ENCODE measurements at places on chromosomes 3 and 15.
A peak's percentile ranks its signal among the peaks of the same experiment; 100 is the strongest.

- DNase-seq: no peak
- H3K27ac ChIP-seq: no peak overlapping the region
- no peaks in the 10 kb centered on the region for H3K27me3 ChIP-seq
- no peaks in the 10 kb centered on the region for H3K36me3 ChIP-seq
Observed at GRCh38 chr3:40615110-40615915, 90.6 kb downstream of the ZNF621 start.

GRCh38 chr3:114879059-114880031 is 267.7 kb downstream of the ZBTB20 start:
- no peaks in the 10 kb centered on the region for H3K27me3 ChIP-seq
- no peak overlapping the region for H3K4me3 ChIP-seq
- H3K27ac ChIP-seq: peak overlapping the region; percentile 72
- no peaks in the 10 kb centered on the region for H3K36me3 ChIP-seq
- DNase-seq: no peak
- H3K4me1 ChIP-seq: peaks cover 15% of the 10 kb centered on the region

- no peaks in the 10 kb centered on the region for H3K4me1 ChIP-seq
- H3K36me3 ChIP-seq: no peaks in the 10 kb centered on the region
- H3K4me3 ChIP-seq: no peak overlapping the region
- H3K27me3 ChIP-seq: no peaks in the 10 kb centered on the region
- no peak for DNase-seq
Observed at GRCh38 chr3:8621872-8622271, 22.7 kb downstream of the SSUH2 start.

GRCh38 chr3:78260388-78260787 is 1220.5 kb downstream of the ROBO2 start:
- no peak for DNase-seq
- no peak overlapping the region for H3K4me3 ChIP-seq
- no peaks in the 10 kb centered on the region for H3K4me1 ChIP-seq
- no peaks in the 10 kb centered on the region for H3K27me3 ChIP-seq
- H3K27ac ChIP-seq: no peak overlapping the region

GRCh38 chr3:108041253-108041652 is 49.6 kb downstream of the CD47 start:
- H3K4me1 ChIP-seq: no peaks in the 10 kb centered on the region
- no peaks in the 10 kb centered on the region for H3K36me3 ChIP-seq
- no peak overlapping the region for H3K27ac ChIP-seq
- H3K27me3 ChIP-seq: no peaks in the 10 kb centered on the region

DNA sequence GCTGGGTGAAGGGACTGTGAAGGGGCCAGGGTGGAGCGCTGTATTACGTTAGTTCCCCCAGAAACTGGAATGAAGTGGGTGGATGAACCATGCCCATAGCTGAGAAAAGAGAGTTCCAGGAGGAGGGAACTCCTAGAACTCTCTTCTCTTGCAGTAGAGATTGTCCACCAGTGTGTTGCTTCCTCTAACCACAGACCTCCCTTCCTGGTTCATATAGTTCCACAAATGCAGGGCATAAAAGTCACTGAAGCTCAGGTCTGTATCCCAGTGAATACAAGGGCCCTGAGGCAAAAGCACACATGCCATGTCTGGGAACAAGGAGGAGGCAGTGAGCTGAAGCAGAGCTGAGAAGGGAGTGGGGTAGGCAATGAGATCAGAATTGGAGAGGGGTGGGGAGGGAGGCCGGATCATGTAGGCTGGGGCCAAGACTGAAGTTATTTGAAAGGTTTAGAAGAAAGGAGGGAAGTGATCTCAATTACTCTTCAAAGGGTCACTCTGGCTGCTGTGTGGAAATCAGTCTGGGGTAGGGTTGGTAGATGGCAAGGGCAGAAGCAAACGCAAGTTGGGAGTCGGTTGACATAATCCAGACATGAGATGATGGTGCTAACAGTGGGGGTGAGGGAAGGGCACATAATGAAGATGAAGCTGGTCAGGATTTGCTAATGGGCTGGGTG is 6.5 kb downstream of the A4GNT start:
- H3K4me3 ChIP-seq: no peak overlapping the region
- DNase-seq: no peak
- no peaks in the 10 kb centered on the region for H3K4me1 ChIP-seq
- H3K27ac ChIP-seq: peak overlapping the region; percentile 29

DNA sequence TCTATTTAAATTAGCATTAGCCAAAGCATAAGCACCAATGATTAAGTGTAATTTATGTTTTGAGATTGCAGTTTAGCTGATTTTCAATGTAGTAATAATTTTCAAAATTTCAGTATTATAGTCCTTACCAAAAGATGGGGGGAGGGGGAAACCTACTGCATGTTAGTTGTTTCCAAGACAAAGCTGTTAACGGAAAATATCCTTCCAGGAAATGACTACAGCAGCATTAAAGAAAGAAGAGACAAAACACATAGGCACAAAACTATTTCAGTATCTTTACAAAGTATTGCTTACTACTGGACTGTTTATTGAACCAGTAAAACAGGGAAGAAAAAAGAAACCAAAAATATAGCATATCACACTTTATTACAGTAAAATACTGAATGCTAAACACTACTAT is 10.5 kb downstream of the BNIP2 start:
- peaks cover 8% of the 10 kb centered on the region for H3K36me3 ChIP-seq
- H3K27ac ChIP-seq: no peak overlapping the region

- no peak for DNase-seq
- no peaks in the 10 kb centered on the region for H3K27me3 ChIP-seq
- H3K4me1 ChIP-seq: no peaks in the 10 kb centered on the region
- no peak overlapping the region for H3K27ac ChIP-seq
- no peak overlapping the region for H3K4me3 ChIP-seq
Observed at GRCh38 chr3:134892326-134892725, 97.3 kb downstream of the EPHB1 start.

DNA sequence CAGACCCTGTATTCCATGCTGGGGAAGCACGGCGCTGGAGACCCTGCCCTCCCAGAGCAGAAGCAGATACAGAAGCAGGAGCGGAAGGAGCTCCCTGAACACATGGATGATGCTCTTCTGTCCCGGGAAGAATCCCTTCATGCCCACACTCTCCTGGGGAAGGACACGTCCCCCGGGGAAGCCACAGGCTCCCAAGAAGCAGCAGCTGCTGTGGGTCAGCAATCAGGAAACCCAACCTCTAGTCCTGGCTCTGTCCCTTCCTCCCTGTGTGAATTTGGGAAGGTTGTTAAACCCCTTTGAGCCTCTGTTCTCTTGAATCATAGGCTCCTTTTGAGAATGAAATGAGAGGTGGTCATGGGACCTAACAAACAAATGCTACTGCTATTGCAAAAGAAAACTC is 176.2 kb upstream of the TPM1 start:
- H3K27me3 ChIP-seq: no peaks in the 10 kb centered on the region
- no peak for DNase-seq
- no peaks in the 10 kb centered on the region for H3K4me1 ChIP-seq
- H3K36me3 ChIP-seq: no peaks in the 10 kb centered on the region
- H3K4me3 ChIP-seq: no peak overlapping the region

GRCh38 chr3:43223670-43224364 is 62.5 kb upstream of the SNRK start:
- no peak overlapping the region for H3K4me3 ChIP-seq
- no peak overlapping the region for H3K27ac ChIP-seq
- H3K27me3 ChIP-seq: no peaks in the 10 kb centered on the region
- no peaks in the 10 kb centered on the region for H3K4me1 ChIP-seq
- DNase-seq: no peak
- H3K36me3 ChIP-seq: no peaks in the 10 kb centered on the region

DNA sequence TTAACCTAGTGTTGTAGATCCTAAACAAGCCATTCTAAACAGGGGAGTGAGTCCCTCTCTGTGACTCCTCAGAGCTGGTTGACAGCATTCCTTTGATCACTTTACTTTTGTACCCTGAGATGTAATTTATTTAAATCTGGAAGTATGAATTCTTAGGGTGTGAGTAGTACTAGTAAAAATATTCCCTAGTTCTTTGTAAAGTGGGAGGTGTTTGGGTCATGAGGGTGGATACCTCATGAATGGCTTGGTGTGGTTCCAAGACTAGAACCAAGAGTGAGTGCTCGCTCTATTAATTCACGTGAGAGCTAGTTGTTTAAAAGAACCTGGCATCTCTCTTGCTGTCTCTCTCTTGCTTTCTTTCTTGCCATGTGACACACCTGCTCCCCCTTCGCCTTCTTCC is 223.7 kb downstream of the SQOR start:
- H3K4me3 ChIP-seq: no peak overlapping the region
- no peaks in the 10 kb centered on the region for H3K27me3 ChIP-seq
- no peaks in the 10 kb centered on the region for H3K4me1 ChIP-seq
- H3K27ac ChIP-seq: no peak overlapping the region
- no peak for DNase-seq

GRCh38 chr3:124217542-124217941 is 225.6 kb upstream of the ROPN1 start:
- no peak overlapping the region for H3K4me3 ChIP-seq
- H3K27ac ChIP-seq: no peak overlapping the region
- peak; percentile 53 for DNase-seq
- no peaks in the 10 kb centered on the region for H3K4me1 ChIP-seq
- no peaks in the 10 kb centered on the region for H3K36me3 ChIP-seq

DNA sequence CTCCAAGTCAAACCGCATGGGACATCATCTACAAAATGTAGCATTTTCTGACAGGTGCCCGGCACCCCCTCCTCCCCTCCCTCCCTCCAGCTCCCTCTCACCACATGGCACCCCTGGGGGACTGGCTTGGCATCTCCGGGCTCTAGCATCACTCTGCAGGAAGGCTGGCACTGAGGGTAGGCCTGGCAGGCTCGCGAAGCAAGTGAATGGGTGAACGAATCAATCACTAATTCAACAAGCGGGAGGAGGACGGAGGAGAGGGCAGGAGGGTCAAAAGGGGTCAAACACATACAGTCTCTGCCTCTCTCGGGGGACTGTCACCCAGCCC is 155.7 kb downstream of the NUP210 start:
- H3K27ac ChIP-seq: no peak overlapping the region
- H3K4me3 ChIP-seq: no peak overlapping the region
- H3K27me3 ChIP-seq: no peaks in the 10 kb centered on the region
- no peaks in the 10 kb centered on the region for H3K36me3 ChIP-seq
- no peaks in the 10 kb centered on the region for H3K4me1 ChIP-seq
- no peak for DNase-seq

- no peaks in the 10 kb centered on the region for H3K27me3 ChIP-seq
- no peak within 1 kb of the TSS for H3K27ac ChIP-seq
- DNase-seq: peak; percentile 56
- no peaks in the 10 kb centered on the region for H3K36me3 ChIP-seq
- no peaks in the 10 kb centered on the region for H3K4me1 ChIP-seq
- H3K4me3 ChIP-seq: peak within 1 kb of the TSS; percentile 78
Observed at GRCh38 chr15:48963524-48964113, at the start of gene SHC4. SHC4 (minus strand) TSS chr15:48963919; CDS start chr15:48963015, 904 bp downstream.

DNA sequence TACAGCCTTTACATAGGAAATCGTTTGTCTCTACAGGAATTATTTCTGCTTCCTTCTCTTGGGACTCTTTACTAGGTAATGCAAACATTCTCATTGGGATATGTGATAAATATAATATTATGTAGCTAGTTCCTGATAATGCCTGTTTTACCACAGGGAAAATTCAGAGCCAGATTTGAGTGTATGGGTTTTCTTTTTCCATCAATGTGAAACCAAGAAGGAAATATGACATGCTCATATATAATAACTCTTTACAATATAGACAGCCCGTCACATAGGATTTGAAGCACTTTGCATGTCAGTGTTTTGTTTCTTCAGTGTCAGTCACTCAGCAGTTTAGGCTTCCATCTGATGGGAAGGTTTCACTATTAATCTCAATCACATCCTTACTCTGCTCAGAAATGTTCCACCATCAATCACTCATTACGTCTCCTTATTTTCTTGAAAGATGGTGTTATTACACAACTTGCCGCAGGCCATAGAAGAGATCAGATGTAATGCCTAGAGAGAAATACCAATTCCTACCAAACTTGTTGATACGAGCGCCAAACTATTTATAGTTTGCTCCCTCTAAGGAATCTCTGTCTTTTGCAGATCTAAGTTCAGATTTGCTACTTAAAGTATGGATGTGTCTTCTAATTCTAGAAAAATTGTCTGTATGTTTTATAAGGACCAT is 314.8 kb downstream of the DIPK2A start:
- no peaks in the 10 kb centered on the region for H3K36me3 ChIP-seq
- no peak overlapping the region for H3K4me3 ChIP-seq
- H3K27me3 ChIP-seq: no peaks in the 10 kb centered on the region
- H3K4me1 ChIP-seq: no peaks in the 10 kb centered on the region
- DNase-seq: no peak
- H3K27ac ChIP-seq: no peak overlapping the region

DNA sequence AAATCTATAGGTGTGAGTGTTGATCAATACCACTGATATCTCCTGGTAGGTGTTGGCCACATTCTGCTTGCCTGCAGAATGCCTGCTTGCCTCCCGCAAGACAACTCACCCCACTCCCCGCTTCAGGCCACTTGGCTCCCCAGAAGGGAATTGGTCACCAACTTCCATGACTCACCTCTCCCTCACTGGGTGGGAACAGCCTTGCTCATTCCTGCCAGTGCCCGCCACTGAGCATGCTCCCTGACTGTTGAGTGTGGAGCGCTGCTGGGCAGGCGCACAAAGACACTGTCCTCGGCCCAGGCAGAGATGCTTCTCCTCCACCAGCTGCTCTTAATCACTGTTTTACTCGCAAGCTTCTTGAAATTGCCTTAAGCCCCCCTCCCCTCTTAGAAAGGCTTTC is 57.3 kb upstream of the PPP2R3A start:
- H3K36me3 ChIP-seq: no peaks in the 10 kb centered on the region
- H3K27ac ChIP-seq: peak overlapping the region; percentile 69
- H3K27me3 ChIP-seq: no peaks in the 10 kb centered on the region
- H3K4me1 ChIP-seq: no peaks in the 10 kb centered on the region
- no peak for DNase-seq
- no peak overlapping the region for H3K4me3 ChIP-seq

- peaks cover 3% of the 10 kb centered on the region for H3K4me1 ChIP-seq
- DNase-seq: no peak
- H3K27me3 ChIP-seq: no peaks in the 10 kb centered on the region
- H3K36me3 ChIP-seq: no peaks in the 10 kb centered on the region
- no peak overlapping the region for H3K4me3 ChIP-seq
- no peak overlapping the region for H3K27ac ChIP-seq
Observed at GRCh38 chr3:53774414-53774813, 71.8 kb downstream of the CHDH start.

- no peak overlapping the region for H3K4me3 ChIP-seq
- no peaks in the 10 kb centered on the region for H3K36me3 ChIP-seq
- H3K4me1 ChIP-seq: peaks cover 25% of the 10 kb centered on the region
Observed at GRCh38 chr15:89837134-89837829, 22.6 kb upstream of the ANPEP start.

All from breast epithelium (tissue), 4 donors.